Activated T-helper 9 cell treated with anti-CD3 and anti-CD28 coated beads, Interleukin-2, amount 50 U/mL, for 16 hours (primary cell): ENCODE measurements at places on chromosomes 3 and 15.

DNA sequence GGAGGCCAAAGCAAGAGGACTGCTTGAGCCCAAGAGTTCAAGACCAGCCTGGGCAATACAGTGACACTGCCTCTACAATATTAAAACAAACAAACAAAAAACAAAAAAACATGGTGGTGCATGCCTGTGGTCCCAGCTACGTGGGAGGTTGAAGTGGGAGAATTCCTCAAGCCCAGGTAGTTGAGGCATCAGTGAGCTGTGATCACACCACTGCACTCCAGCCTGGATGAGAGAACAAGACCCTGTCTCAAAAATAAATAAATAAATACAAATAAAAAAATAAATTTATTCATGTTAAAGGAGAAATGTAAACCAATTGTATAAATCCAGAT is 200.6 kb downstream of the BCHE start:
- DNase-seq = no peak

- DNase-seq = no peak
Measured at GRCh38 chr3:119548341-119548740, 11.1 kb downstream of the CD80 start.

GRCh38 chr15:95940431-95940985 is 390.0 kb upstream of the NR2F2 start:
- no peak for DNase-seq

DNA sequence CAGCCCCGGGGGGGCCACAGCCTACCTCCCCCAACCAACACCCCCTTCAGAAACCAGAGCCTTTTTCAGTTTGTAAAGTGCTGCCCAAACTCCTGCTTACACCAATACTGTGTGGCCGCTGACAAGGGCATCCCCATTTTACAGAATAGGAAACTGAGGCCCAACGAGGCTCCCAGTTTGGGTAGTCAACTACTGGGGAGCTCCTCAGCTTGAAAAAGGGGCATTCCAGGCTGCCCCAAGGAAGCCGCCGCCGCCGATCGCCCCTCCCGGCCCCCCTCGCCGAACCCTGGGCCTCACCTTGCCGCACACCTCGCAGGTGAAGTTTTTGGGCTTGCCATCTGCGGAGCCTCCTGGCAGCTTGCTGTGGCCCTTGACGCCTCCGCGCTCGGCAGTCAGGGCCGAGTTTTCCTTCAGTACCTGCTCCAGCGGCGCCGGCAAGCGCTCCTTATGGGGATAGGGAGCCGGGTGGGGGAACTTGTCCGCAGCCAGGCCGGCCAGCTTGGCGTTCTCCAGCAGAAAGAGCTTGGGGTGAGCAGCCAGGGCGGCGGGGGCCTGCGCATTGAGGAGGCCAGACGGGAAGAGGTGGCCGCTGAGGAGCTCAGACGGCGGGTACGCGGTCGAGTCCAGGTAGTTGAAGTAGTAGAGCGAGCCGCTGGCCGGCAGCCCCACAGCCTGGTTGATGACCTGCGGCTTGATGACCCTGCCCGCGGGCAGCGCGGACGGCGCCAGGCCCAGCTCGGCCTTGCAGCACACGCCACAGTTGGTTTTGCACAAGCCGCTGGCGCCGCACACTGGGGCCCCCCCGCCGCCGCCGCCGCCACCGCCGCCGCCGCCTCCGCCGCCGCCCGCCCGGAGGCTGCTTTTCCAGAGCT is 1.4 kb downstream of the FEZF2 start:
- no peak for DNase-seq

DNA sequence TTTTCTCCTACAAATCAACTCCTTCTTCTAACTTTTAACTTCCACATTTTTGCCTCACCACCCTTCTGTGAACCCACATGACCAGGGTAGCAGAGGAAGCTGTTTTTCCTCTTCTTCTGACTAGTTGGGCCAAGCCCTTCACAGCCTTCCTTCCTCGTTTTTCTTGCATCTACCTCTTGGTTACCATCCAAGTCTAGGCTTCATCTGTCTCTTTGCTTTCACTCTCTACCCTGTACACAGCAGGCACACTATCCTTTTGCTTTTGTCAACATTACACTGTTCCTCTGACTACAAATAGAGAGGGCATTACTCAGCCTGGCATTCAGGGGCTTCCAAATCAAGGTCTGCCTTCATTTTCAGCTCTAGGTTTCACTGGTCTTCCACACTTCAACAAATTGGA is 22.0 kb downstream of the SLC9A9 start:
- DNase-seq = no peak

DNA sequence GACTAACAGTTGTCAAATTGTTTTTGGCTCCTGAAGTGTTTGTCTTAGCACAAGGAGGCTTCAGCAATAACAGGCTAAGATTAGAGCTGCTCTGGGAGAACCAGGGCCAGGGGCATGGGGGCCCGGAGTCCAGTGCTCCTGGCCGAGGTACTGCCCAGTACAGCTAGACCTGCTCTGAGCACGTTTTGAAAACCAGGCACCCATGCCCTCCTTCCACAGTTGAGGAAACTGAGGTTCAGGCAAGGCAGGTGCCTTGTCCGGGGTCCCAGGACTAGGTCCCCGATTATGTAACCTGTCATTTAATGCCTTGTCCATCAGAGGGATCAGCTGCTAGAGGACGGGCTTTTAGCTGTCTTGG is 19.2 kb downstream of the KBTBD13 start:
- DNase-seq = no peak
